Stimulated activated CD4-positive, alpha-beta T cell treated with anti-CD3 and anti-CD28 coated beads, Interleukin-1b, Interleukin-23, amount 100 ng/mL, for 48 hours (primary cell): ENCODE measurements at places on chromosomes 4 and X.

DNA sequence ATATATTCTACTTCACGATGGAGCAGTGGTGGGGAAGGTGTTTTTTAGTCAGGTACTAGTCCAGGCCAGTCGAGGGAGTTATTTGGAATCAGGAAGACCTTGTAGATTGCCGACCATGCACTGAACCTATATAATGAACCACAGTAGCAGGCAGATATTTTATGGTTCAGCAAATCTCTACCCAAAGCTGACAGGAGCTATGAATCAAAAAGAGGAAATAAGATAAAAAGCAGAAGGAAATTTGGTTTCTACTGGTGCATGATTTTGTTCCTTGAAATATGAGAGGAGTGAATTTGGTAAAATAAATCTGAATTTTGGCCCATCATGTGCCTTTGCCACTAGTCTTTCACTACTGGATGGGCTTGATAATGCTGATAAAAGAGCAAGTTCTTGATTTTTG lies 924.3 kb upstream of the DIAPH2 start:
- DNase-seq = no peak

GRCh38 chr4:14386196-14386595 lies 616.1 kb upstream of the CPEB2 start:
- no peak for DNase-seq

- no peak for DNase-seq
Observed at GRCh38 chr4:61182915-61183314, 17.2 kb upstream of the ADGRL3 start.

DNA sequence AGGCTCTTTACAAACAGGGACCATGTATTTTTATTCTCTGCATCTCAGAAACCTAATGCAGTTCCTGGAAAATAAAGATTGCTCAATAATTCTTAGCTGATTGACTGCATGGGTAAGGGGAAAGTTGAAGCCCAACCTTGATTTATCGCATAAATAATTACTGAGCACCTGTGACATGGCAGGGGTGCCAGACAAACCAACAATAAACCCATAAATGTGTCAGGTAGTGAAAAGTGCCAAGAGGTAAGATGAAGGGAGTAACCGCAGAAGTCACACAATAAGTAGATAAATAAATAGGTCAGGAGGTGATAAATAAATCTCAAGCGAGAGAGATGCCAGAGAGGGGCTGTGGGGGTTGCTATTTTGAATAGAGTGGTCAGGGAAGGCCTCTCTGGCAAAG lies 20.1 kb upstream of the AP1S2 start:
- DNase-seq = no peak

DNA sequence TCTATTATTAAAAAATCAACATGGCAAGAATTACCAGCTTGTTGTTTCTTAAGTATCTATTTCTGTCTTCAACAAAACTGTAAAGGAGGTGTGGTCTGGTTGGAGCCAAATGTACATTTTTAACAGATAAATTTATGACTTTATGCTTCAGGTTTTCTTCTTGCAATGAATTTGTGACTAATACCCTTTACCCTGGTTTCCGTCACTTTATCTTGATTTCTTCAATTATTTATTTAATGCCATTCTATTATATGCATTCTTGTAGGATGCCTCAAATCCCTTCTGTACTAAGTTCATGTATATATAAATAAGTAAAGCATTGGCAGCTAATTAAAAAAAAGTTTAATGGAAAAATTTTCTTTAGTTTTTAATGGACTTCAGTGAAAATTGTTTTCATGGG lies 41.5 kb upstream of the ANXA3 start:
- DNase-seq = no peak

GRCh38 chr4:80071604-80072227 lies 1.3 kb downstream of the ANTXR2 start:
- no peak for DNase-seq

- no peak for DNase-seq
Observed at GRCh38 chrX:123625952-123626351, 106.9 kb downstream of the THOC2 start.

- no peak for DNase-seq
Observed at GRCh38 chrX:107677909-107678308, 49.6 kb downstream of the PRPS1 start.

GRCh38 chr4:3168029-3168428 lies 80.9 kb upstream of the MSANTD1 start:
- DNase-seq = no peak

- no peak for DNase-seq
Observed at GRCh38 chrX:154652311-154653047, 900 bp downstream of the CTAG2 start.

DNA sequence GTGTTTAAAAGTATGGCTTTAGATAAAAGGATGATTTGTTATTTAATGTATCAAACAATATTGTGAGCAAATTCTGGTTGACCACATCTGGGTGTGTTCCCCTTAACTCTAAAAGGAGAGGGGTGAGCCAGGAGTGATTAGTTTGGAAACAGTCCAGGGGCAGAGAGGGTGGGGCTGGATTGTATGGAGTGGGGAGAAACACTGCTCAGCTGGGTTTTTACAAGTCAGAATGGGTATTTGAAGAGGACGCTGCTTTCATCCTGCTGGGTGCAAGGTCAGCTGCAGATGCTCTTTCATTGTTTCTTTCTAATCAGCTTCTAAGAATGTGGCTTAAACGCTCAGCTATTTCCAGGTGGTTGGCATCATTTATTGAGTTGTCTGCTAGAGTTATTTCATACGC lies 82.8 kb upstream of the LIMCH1 start:
- no peak for DNase-seq

DNA sequence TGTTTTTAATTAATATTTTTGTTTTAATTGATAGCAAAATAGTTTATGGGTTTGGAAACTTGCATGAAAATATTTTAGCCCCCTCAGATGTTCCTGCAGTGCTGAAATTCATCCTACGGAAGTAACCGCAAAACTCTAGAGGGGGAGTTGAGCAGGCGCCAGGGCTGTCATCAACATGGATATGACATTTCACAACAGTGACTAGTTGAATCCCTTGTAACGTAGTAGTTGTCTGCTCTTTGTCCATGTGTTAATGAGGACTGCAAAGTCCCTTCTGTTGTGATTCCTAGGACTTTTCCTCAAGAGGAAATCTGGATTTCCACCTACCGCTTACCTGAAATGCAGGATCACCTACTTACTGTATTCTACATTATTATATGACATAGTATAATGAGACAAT lies 40.4 kb downstream of the MAP7D3 start:
- DNase-seq = no peak

GRCh38 chr4:176400816-176401461 lies 81.2 kb downstream of the SPCS3 start:
- DNase-seq = no peak

GRCh38 chrX:103441878-103442535 lies 65.7 kb downstream of the BEX3 start:
- DNase-seq = no peak

- no peak for DNase-seq
Observed at GRCh38 chr4:124415146-124415545, 297.4 kb downstream of the ANKRD50 start.

DNA sequence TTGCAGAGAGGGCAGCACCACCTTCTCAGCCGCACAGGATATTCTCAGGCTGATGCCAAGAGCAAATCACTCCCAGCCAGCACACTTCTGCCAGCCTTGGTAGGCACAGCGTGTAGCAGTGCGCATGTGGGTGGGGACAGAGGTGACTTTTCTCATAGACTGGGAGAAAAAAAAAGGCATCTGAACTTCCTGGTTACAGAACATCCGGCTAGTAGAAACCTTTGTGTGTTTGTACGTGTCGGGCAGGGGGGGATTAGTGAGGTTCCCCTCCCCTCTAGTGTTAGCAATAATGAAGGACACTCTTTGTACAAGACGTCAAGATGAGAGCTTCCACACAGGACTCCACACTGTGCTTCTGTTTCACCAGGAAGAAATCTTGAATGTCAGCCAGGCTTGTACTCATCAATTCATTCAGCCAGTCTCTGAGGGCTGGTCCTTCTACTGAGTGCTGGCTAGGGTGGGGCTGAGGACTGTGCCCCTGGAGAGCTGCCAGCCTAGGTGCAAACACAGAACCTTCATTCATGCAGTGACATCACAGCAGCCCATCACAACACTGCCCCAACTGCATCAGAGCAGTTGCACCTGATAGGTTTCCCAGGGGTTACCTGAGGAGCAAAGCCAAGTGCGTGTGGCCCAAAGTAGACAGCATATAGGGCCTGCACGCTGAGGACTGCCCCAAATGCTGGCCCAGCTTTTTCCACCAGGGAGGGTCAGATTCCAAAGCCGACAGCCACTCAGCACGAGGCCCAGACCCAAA lies 34.7 kb downstream of the SLC25A5 start:
- no peak for DNase-seq

DNA sequence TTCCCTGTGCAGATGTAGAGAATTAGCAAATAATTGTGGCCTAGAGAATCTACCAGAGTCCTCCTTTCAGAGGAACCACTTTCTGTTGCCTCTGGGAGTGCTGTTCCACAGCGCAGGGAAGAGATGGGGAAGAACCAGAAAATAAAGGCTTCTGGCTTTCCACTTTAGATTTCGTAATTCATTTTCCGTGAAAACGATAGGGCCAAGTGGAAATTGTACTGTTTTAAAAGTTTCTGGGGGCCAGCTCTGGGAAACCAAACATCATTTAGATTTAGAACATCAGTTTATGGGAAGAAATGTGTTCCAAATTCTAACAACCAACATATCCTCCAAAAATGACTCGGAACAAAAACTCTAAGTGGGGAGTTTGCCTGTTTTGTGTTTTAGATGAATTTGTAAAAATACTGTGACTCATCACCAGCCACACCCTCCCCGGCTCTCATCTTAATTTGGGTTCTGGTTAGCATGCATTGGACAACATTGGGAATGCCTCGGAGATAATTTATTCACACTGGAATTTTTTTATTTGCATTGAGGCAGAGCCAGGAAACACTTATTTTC lies 65.2 kb upstream of the LNX1 start:
- DNase-seq = no peak

DNA sequence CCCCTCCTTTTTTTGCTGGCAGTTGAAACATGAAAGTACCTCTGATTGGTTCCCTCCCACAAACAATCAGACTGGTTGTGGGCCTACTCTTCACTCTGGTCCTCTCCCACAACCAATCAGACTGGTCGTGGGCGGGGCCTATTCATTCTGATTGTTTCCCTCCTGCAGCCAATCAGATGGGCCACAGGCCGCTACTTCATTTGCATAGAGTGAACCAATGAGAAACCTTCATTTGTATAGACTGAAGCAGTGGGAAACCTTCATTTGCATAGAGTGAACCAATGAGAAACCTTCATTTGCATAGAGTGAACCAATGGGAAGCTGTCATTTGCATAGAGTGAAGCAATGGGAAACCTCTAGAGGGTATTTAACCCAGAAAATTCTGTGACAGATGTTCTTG lies 55.2 kb downstream of the TRMT44 start:
- DNase-seq = no peak

GRCh38 chrX:11064851-11065600 lies 46.1 kb upstream of the HCCS start:
- no peak for DNase-seq

GRCh38 chrX:43699475-43699874 lies 43.4 kb downstream of the MAOA start:
- DNase-seq = no peak
